ENCODE measurements at places on chromosomes 3 and 15.

GRCh38 chr3:57048052-57048671, 12.3 kb upstream of the SPATA12 start:
- no peak for DNase-seq

- DNase-seq: no peak
These were observed 273.1 kb upstream of the SGO1 start for GRCh38 chr3:20458994-20459716.

DNA sequence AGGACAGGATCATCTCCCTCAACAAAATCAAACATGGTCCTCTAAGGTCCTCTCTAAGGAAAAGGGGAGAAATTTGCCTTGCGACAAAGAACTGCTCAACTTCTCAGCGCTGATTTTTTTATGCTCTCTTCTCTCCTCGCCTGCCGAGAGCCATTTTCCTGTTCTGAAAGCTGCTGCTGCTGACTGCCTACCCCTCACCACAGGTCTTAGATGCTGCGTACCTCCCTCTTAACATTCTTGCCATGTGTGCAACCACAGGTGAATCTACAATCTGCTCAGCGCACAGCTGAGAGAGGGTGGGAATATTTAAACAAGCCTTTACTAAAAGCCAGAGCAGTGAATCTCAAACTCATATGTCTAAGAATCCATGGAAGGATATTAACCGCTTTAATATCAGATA, 210.7 kb downstream of the SSR3 start:
- DNase-seq: no peak

DNA sequence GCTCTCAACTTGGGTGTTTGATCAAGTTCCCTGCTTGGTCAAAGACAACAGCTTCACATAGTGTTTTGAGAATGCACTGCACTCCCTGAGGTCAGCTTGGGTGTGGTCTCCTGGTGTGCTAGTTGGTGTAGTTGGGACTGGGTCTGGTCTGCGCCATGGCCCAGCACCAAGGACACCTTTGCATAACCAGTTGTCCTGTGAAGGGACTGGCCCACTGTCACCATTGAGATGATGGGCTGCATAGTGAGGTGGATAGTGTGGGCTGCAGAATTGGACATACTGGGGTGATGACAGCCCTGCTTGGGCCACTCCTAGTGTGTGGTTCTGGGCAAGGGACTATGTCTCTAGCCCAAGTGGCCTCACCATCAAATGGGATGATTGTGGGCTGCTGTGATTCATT, 9.5 kb downstream of the RPSA start:
- DNase-seq: no peak

GRCh38 chr15:66961901-66962300, 103.5 kb upstream of the SMAD3 start:
- DNase-seq: no peak

- DNase-seq: no peak
These were observed 415.2 kb downstream of the RAP2B start for GRCh38 chr3:153577059-153577736.

GRCh38 chr3:117282566-117282965, 573.0 kb downstream of the TUSC7 start:
- no peak for DNase-seq

- DNase-seq: no peak
These were observed 58.2 kb downstream of the FGD5 start for GRCh38 chr3:14876921-14877333.
